ENCODE measurements at places on chromosomes 7 and 10.

GRCh38 chr7:155874010-155874409 is 61.7 kb upstream of the SHH start:
- peaks cover 12% of the 10 kb centered on the region for H3K4me1 ChIP-seq
- no peak overlapping the region for H3K27ac ChIP-seq
- no peak for DNase-seq
- H3K27me3 ChIP-seq: no peaks in the 10 kb centered on the region
- H3K36me3 ChIP-seq: no peaks in the 10 kb centered on the region
- no peak overlapping the region for H3K4me3 ChIP-seq

- no peak overlapping the region for H3K4me3 ChIP-seq
- peaks cover 15% of the 10 kb centered on the region for H3K4me1 ChIP-seq
- no peaks in the 10 kb centered on the region for H3K27me3 ChIP-seq
These were observed 183.1 kb downstream of the EXOC4 start for GRCh38 chr7:133436014-133436428.

GRCh38 chr10:21355591-21356011 is 169.9 kb downstream of the SKIDA1 start:
- DNase-seq: no peak
- H3K4me3 ChIP-seq: no peak overlapping the region
- no peaks in the 10 kb centered on the region for H3K36me3 ChIP-seq
- no peak overlapping the region for H3K27ac ChIP-seq
- H3K27me3 ChIP-seq: no peaks in the 10 kb centered on the region

- no peaks in the 10 kb centered on the region for H3K4me1 ChIP-seq
- H3K4me3 ChIP-seq: no peak overlapping the region
- H3K27me3 ChIP-seq: no peaks in the 10 kb centered on the region
- no peak overlapping the region for H3K27ac ChIP-seq
- no peaks in the 10 kb centered on the region for H3K36me3 ChIP-seq
- no peak for DNase-seq
These were observed 183.7 kb upstream of the CDK1 start for GRCh38 chr10:60594476-60595051.

DNA sequence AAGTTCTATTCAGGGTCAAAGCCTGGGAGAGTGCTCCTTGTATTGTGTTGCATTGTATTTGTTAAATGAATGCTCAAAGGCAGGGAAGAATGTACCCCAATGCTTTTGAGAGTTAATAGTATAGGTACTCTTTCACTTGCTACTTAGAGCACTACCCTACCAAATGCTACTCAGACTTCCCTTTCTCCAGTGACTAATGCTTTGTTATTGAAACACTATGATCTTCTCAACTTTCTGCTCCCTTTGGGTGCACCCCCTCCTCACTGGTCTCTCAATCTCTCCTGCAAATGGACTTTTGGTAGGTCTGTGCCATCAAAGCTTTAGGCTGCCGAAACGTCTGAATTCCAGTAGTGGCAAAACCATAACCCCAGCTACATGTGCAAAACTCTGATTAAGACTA is 177.7 kb upstream of the AHR start:
- H3K27ac ChIP-seq: no peak overlapping the region
- DNase-seq: no peak
- no peak overlapping the region for H3K4me3 ChIP-seq

GRCh38 chr10:130345728-130346127 is 209.5 kb downstream of the GLRX3 start:
- no peak overlapping the region for H3K4me3 ChIP-seq
- H3K27me3 ChIP-seq: no peaks in the 10 kb centered on the region
- DNase-seq: no peak
- no peaks in the 10 kb centered on the region for H3K4me1 ChIP-seq
- no peak overlapping the region for H3K27ac ChIP-seq

Measured in Calu3 (cell line).